Effector memory CD8-positive, alpha-beta T cell (primary cell): ENCODE measurements at places on chromosomes 1 and 21.

DNA sequence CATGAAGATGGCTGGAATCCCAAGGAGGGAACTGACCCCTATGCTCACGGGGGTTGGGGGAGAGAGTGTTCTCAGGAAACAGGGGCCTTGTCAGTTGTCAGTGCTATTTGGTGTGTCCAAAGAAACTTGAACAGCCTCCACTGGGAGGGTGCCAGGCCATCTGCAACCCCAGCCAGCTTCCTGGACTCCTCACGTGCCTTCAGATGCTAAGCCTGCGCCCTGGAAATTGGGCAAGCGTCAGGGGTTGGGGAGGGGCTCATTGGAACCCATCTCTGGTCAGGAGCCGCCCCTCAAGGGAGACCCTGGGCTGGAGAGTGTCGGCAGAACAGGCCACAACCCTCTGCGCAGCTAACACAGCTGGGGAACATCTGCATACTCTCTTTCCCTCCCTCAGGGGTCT, 13.1 kb upstream of the LHX4 start:
- no peak overlapping the region for H3K27ac ChIP-seq
- peaks cover 9% of the 10 kb centered on the region for H3K4me1 ChIP-seq
- H3K36me3 ChIP-seq, result no peaks in the 10 kb centered on the region
- peaks cover 2% of the 10 kb centered on the region for H3K27me3 ChIP-seq

GRCh38 chr1:162177126-162177525, 107.6 kb downstream of the NOS1AP start:
- H3K27ac ChIP-seq, result no peak overlapping the region
- no peak for DNase-seq
- no peak overlapping the region for H3K4me3 ChIP-seq
- H3K4me1 ChIP-seq, result no peaks in the 10 kb centered on the region
- no peaks in the 10 kb centered on the region for H3K36me3 ChIP-seq
- H3K27me3 ChIP-seq, result peaks cover 14% of the 10 kb centered on the region

GRCh38 chr1:159443066-159443750, 3.7 kb downstream of the OR10J1 start:
- H3K27ac ChIP-seq, result no peak overlapping the region
- no peaks in the 10 kb centered on the region for H3K4me1 ChIP-seq
- H3K27me3 ChIP-seq, result peaks cover 67% of the 10 kb centered on the region
- DNase-seq, result no peak
- H3K4me3 ChIP-seq, result no peak overlapping the region
- H3K36me3 ChIP-seq, result no peaks in the 10 kb centered on the region

DNA sequence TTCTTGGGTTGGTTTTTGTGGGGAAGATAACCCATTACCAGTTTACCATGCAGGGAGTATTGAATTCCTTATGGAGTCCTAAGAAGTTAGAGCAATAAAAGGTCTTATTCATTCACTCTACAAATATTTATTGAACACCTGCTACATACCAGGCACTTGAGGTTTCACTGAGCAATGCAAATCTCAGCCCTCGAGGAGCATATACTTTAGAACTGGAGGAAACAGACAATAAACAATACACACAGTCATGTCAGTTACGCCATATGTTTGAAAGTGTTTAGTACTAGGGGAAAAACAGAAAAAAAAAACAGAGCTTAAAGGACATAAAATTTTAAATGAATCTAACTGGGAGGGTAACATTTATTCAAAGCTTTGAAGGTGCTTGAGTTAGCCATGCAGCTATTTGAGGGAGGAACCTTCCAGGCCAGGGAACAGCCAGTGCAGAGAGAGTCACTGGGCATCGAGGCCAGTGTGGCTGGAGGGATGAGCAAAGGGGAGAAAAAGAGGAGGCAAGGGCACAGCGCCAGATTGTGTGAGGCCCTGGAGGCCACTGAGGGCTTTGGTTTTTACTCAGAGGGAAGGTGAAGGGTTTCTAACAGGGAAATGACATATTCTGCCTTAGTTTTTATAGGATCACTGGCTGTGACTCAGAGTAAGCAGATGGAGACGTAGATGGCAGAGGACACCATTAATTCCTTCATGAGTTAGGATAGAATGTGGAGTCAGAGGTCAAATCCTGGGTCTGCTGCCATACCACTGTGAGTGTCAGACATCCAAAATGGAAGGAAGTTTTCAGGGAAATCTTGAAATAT, 32.7 kb downstream of the C1orf21 start:
- H3K27me3 ChIP-seq, result peaks cover 6% of the 10 kb centered on the region
- no peak overlapping the region for H3K4me3 ChIP-seq
- no peaks in the 10 kb centered on the region for H3K36me3 ChIP-seq
- no peak overlapping the region for H3K27ac ChIP-seq
- H3K4me1 ChIP-seq, result peaks cover 61% of the 10 kb centered on the region

DNA sequence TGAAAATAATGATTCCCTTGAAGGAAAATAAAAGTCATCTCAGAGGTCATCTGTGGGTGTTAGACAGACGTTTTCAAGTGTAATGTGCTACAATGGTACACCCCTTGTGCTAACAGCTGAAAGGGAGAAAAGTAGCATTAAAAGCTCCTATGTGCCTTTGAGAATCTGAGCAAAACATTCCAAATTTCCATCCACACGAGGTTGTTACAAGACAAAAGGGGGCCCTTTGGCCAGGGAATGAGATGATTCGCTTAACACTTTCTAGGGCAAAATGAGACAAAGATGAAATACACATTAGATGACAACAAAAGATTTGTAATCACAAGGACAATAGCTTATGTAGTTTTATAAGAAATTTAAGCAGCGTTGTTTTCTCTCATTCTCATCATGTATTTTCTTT, 303.6 kb downstream of the LMX1A start:
- H3K4me3 ChIP-seq, result no peak overlapping the region
- H3K4me1 ChIP-seq, result no peaks in the 10 kb centered on the region
- peaks cover 8% of the 10 kb centered on the region for H3K27me3 ChIP-seq
- DNase-seq, result no peak

GRCh38 chr1:41489561-41489960, 5.1 kb upstream of the EDN2 start:
- no peak overlapping the region for H3K4me3 ChIP-seq
- no peaks in the 10 kb centered on the region for H3K4me1 ChIP-seq
- H3K27ac ChIP-seq, result no peak overlapping the region
- peaks cover 3% of the 10 kb centered on the region for H3K36me3 ChIP-seq

DNA sequence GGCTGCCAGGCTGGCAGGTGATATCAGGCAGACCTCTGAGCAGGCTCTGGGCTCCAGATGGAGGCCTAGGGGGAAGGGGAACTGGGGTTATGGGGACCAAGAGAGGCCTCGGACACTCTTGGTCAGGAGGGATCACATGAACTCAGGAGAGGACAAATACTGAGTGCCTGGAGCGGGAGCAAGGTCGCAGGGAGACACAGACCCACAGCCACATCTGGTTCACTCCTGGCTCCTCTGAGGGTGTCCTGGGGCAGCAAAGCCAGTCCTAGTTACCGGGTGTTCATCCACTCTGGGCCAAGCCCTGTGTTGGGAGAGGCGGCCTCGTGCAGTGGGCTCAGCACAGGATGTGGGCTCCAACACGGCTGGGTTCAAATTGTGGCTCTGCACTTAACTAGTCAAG, 239.0 kb downstream of the PTPRU start:
- no peak overlapping the region for H3K27ac ChIP-seq
- no peak overlapping the region for H3K4me3 ChIP-seq
- no peaks in the 10 kb centered on the region for H3K4me1 ChIP-seq
- peaks cover 84% of the 10 kb centered on the region for H3K27me3 ChIP-seq

DNA sequence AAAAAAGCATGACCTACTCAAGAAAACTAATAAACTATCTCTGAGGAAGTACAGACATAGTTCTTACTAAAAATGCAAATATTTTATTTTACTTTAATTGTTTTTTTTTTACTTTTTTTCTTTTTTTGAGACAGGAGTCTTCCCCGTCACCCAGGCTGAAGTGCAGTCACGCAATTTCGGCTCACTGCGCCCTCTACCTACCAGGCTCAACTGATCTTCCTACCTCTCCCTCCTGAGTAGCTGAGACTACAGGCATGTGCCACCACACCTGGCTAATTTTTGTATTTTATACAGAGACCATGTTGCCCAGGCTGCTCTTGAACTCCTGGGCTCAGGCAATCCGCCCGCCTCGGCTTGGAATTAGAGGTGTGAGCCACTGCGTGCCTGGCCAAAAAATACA, 1263.1 kb downstream of the KCNT2 start:
- H3K27me3 ChIP-seq, result no peaks in the 10 kb centered on the region
- no peak for DNase-seq
- no peak overlapping the region for H3K27ac ChIP-seq
- no peaks in the 10 kb centered on the region for H3K36me3 ChIP-seq
- no peaks in the 10 kb centered on the region for H3K4me1 ChIP-seq

DNA sequence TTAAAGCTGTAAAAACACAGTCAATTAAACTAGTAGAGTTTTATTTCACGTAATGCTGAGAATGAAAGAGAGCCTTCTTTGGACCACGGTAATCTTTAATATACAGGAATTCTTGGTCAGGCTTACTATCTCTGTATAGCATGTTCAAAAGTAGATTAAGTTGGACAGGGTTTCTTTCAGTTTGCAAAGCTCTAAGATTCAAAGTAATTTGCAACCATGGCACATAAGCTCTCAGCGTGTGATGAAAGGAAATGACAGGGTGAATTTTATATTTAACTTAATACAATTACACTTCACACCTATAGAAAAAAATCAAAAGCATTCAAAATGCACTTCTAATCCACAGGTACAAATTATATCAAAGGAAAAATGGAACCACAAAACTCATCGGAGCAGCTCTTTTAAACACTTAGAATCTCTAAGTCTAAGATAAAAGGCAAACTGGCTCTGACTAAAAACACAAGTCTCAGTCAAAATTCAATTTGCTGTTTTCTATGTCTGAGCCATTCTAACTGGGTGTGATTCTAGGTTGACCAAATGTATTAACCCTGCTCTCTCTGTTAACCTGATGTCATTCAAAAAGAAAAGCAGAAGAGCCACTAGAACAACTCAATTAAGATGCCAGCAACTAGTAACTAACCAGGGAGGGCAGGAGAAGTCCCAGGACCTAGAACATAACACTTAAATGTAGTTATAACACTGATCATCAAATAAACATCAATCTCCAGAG, 147.7 kb downstream of the RERE start:
- H3K4me3 ChIP-seq, result no peak overlapping the region
- H3K27me3 ChIP-seq, result no peaks in the 10 kb centered on the region
- H3K27ac ChIP-seq, result no peak overlapping the region
- H3K36me3 ChIP-seq, result no peaks in the 10 kb centered on the region

DNA sequence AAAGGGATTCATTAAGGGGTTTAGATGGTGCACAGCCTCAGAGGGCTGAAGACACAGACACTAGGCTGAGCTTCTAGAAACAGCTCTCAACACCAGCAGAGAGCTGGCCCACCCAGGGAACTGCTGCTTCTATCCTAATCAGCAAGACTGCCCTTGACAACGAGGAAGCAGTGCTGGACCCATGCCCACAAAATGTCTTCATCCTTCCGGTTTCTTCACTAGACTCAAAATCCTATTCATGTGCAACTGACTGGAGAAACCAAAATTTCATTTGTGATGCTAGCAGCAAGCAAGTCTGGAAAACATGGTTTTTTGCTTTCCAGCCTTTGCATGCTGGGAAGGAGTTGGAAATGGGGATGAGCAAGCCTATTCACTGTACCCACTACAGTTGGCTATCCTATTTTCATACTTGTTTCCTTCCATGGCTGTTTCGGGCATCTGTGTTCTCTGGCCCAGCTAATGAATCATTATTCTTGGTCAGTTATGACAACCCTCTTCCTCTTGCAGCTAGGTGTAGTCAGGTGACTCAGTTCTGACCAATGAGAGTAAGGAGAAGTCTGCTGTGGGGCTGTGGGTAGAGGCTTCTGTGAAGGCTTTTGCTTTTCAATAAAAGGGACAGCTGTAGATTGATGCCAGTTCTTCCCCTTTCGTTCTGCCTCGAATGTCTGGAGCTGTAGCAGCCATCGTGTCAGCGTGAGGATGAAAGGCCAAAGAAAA, 14.6 kb upstream of the TMEM61 start:
- no peak for DNase-seq
- H3K27ac ChIP-seq, result no peak overlapping the region
- no peaks in the 10 kb centered on the region for H3K4me1 ChIP-seq
- H3K36me3 ChIP-seq, result peaks cover 4% of the 10 kb centered on the region

- no peak for DNase-seq
- no peaks in the 10 kb centered on the region for H3K27me3 ChIP-seq
- H3K4me3 ChIP-seq, result no peak overlapping the region
- no peak overlapping the region for H3K27ac ChIP-seq
- H3K4me1 ChIP-seq, result no peaks in the 10 kb centered on the region
Observed at GRCh38 chr1:3571263-3571662, 40.0 kb downstream of the MEGF6 start.

GRCh38 chr1:154407198-154408091, 2.3 kb downstream of the IL6R start:
- peaks cover 14% of the 10 kb centered on the region for H3K36me3 ChIP-seq
- no peak for DNase-seq

DNA sequence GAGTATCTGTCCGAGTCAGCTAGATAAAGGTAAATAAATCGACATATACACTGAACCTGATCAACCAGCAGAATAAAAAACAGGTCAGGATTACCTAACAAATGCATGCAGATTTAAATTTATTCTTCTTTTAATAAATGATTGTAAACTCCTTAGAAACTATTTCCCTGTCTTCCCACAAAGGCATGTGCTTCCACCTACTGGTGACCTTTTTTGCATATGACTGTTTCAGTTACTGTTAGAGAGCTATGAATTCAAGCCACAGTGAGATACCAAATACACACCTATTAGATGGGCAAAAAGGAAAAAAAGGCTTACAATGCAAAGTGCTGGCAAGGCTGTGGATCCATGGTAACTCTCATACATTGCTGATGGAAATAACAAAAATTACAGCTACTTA, 957.4 kb upstream of the NCAM2 start:
- DNase-seq, result no peak
- H3K4me3 ChIP-seq, result no peak overlapping the region
- H3K36me3 ChIP-seq, result no peaks in the 10 kb centered on the region
- H3K27me3 ChIP-seq, result no peaks in the 10 kb centered on the region
- no peak overlapping the region for H3K27ac ChIP-seq

GRCh38 chr1:185474440-185475149, 157.6 kb upstream of the IVNS1ABP start:
- no peak overlapping the region for H3K4me3 ChIP-seq
- DNase-seq, result peak; percentile 7
- peaks cover 12% of the 10 kb centered on the region for H3K4me1 ChIP-seq
- H3K36me3 ChIP-seq, result peaks cover 2% of the 10 kb centered on the region
- no peaks in the 10 kb centered on the region for H3K27me3 ChIP-seq

DNA sequence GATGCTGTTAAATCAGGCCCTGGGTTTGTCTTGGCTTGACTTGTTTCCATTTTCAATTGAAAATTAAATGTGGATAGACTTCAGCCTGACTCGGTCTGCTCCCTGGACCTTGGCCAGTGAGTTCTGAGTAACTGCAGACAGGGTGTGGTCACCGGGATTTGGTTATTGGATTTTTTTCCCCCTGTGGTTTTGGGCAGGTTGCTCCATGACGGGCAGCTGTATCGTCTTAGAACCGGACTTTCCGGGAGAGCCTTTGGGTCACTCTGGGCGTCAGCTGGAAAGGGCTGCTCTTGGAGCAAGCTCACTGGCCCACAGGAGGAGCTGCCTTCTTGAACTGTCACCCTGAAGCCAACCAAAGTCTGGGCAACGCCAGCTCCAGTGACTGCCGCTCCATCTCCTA, 75.0 kb downstream of the CLIC6 start:
- no peak overlapping the region for H3K27ac ChIP-seq
